Cardiac muscle cell (in vitro differentiated cells and primary cell): ENCODE measurements at places on chromosomes 5 and 9. TPM values are rescaled to one million over a fixed set of nuclear protein-coding genes. Genes with fewer than 3 reads are reported as not detected.

The NXNL2 gene
- total RNA-seq: 0.56 TPM in 1 of 2 replicates, not detected in the other

DNA sequence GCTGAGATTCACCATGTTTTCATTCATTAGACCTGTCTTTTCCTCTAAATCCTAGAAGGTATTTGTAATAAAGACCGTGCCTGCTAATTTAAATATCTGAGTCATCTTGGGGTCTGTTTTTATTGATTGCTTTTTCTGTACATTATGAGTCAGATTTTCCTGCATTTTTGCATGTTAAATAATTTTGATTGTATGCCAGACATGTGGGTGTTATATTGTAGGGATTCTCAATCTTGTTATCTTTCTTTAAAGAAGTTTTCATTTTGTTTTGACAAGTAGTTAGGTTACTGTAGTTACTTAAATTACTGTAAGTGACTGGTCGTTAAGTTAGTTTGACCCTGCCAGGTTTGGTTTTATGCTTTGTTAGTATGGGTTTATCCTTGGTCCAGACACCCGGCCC lies 35.1 kb downstream of the EXOSC2 start:
- DNase-seq: peak; percentile 61
- H3K36me3 ChIP-seq: no peaks in the 10 kb centered on the region
- no peaks in the 10 kb centered on the region for H3K27me3 ChIP-seq

GRCh38 chr9:78573205-78573604 lies 276.3 kb downstream of the PSAT1 start:
- H3K4me3 ChIP-seq: no peak overlapping the region
- no peaks in the 10 kb centered on the region for H3K36me3 ChIP-seq
- H3K4me1 ChIP-seq: no peaks in the 10 kb centered on the region
- no peaks in the 10 kb centered on the region for H3K27me3 ChIP-seq

GRCh38 chr9:94554439-94555331 lies at the start of gene PCAT7:
Gene PCAT7 (plus strand): TSS chr9:94555083.
- no peaks in the 10 kb centered on the region for H3K4me1 ChIP-seq
- peaks cover 7% of the 10 kb centered on the region for H3K36me3 ChIP-seq
- H3K27ac ChIP-seq: peak within 1 kb of the TSS; percentile 97
- DNase-seq: peak; percentile 90
- H3K4me3 ChIP-seq: peak within 1 kb of the TSS; percentile 88

GRCh38 chr9:135614821-135615665 lies 24.3 kb downstream of the GLT6D1 start:
- DNase-seq: no peak
- no peaks in the 10 kb centered on the region for H3K4me1 ChIP-seq
- H3K27me3 ChIP-seq: no peaks in the 10 kb centered on the region
- no peak overlapping the region for H3K27ac ChIP-seq
- no peak overlapping the region for H3K4me3 ChIP-seq

The PCYOX1L gene
- total RNA-seq: 14.4 and 16.1 TPM in 2 replicates

GRCh38 chr5:10564838-10565784 lies 1.2 kb downstream of the ANKRD33B start:
- H3K4me3 ChIP-seq: peak overlapping the region; percentile 64
- H3K36me3 ChIP-seq: no peaks in the 10 kb centered on the region
- no peak overlapping the region for H3K27ac ChIP-seq
- H3K27me3 ChIP-seq: no peaks in the 10 kb centered on the region
- peak; percentile 44 for DNase-seq

The ENTREP1 gene
- total RNA-seq: 110 and 176 TPM in 2 replicates

DNA sequence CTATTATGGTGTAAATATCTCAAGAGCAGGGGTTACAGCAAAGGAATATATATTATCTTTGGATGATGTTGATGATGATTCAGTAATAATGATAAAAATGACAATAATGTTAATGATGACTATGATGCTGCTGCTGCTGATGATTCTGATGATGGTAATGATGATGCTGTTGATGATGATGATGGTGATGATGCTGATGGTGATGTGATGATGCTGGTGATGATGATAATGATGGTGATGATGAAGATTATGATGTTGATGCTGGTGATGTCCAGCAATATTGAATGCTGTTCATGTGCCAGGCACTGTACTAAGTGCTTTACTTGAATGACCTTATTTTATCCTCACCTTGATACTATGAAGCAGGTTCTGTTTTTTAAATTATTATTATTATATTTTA lies 226.0 kb upstream of the ANKH start:
- no peak overlapping the region for H3K27ac ChIP-seq
- no peaks in the 10 kb centered on the region for H3K4me1 ChIP-seq
- no peaks in the 10 kb centered on the region for H3K36me3 ChIP-seq
- H3K27me3 ChIP-seq: no peaks in the 10 kb centered on the region
- H3K4me3 ChIP-seq: no peak overlapping the region

- H3K4me3 ChIP-seq: no peak overlapping the region
- no peaks in the 10 kb centered on the region for H3K27me3 ChIP-seq
- peaks cover 21% of the 10 kb centered on the region for H3K4me1 ChIP-seq
- no peak for DNase-seq
Observed at GRCh38 chr9:2781336-2781735, 62.6 kb downstream of the PUM3 start.

- DNase-seq: no peak
- H3K36me3 ChIP-seq: no peaks in the 10 kb centered on the region
- H3K27me3 ChIP-seq: no peaks in the 10 kb centered on the region
- H3K4me3 ChIP-seq: no peak overlapping the region
Observed at GRCh38 chr5:56677690-56678305, 137.6 kb upstream of the MAP3K1 start.

DNA sequence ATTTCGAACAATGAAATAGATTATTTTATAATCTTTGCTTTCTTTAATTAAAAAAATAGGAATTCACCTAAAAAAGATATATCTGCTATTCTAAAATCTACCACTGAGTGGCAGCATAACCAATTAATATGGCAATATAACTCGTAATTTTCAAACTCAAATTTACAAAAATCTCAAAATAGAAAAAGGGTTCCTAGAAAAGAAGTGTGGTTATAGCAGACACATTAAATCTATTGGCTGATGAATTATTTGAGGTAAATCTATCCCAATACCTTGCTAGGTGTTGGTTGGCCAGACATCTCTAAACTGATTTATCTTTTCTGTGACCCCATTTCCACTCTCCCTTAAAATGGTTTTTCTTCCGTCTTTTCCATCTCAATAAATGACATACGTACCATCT lies 30.2 kb upstream of the NRG2 start:
- no peak overlapping the region for H3K27ac ChIP-seq
- peak; percentile 34 for DNase-seq
- H3K4me3 ChIP-seq: no peak overlapping the region
- no peaks in the 10 kb centered on the region for H3K36me3 ChIP-seq
- peaks cover 62% of the 10 kb centered on the region for H3K27me3 ChIP-seq

The RNF183 gene
- total RNA-seq: 0.06 and 0.53 TPM in 2 replicates

The GFRA3 gene
- total RNA-seq: 0.39 and 0.53 TPM in 2 replicates

The RETREG1 gene
- 14.0 and 17.3 TPM in 2 replicates for total RNA-seq

GRCh38 chr9:90073186-90073945 lies 468.6 kb downstream of the GADD45G start:
- H3K36me3 ChIP-seq: no peaks in the 10 kb centered on the region
- H3K4me3 ChIP-seq: no peak overlapping the region
- H3K27me3 ChIP-seq: no peaks in the 10 kb centered on the region
- H3K27ac ChIP-seq: no peak overlapping the region
- H3K4me1 ChIP-seq: no peaks in the 10 kb centered on the region

The PTAR1 gene
- 33.4 and 54.1 TPM in 2 replicates for total RNA-seq

- no peak overlapping the region for H3K4me3 ChIP-seq
- no peaks in the 10 kb centered on the region for H3K27me3 ChIP-seq
- no peaks in the 10 kb centered on the region for H3K36me3 ChIP-seq
- no peak for DNase-seq
Observed at GRCh38 chr5:96902876-96903275, 26.6 kb downstream of the ERAP2 start.

The SLC34A3 gene
- 0.25 TPM in 1 of 2 replicates, not detected in the other for total RNA-seq

The FOXE1 gene
- total RNA-seq: not detected in 2 replicates

- DNase-seq: no peak
- no peaks in the 10 kb centered on the region for H3K36me3 ChIP-seq
- H3K4me3 ChIP-seq: no peak overlapping the region
- H3K4me1 ChIP-seq: no peaks in the 10 kb centered on the region
- peaks cover 29% of the 10 kb centered on the region for H3K27me3 ChIP-seq
Observed at GRCh38 chr5:75672616-75673015, 44.6 kb downstream of the POC5 start.

The MEIKIN gene
- total RNA-seq: not detected in 2 replicates

DNA sequence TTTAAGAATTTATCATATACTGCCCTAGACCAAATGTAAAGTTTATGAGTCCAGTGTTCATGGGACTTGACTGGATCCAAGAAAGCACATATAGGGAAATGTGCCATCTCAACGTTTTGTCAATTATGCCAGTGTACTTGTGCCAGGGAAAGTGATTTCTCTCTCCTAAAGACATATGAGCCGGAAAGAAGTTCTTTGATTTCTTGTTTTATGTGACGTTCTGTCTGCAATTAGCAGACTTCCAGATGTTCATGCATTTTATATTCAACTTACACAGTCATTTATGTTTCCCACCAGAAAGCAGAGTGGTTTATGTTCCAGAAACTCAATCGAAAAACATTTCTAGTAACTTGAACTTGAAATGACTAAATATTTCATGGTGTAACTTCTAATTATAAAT lies 203.8 kb downstream of the FAM170A start:
- no peaks in the 10 kb centered on the region for H3K36me3 ChIP-seq
- H3K4me1 ChIP-seq: no peaks in the 10 kb centered on the region
- no peaks in the 10 kb centered on the region for H3K27me3 ChIP-seq
- H3K4me3 ChIP-seq: no peak overlapping the region

DNA sequence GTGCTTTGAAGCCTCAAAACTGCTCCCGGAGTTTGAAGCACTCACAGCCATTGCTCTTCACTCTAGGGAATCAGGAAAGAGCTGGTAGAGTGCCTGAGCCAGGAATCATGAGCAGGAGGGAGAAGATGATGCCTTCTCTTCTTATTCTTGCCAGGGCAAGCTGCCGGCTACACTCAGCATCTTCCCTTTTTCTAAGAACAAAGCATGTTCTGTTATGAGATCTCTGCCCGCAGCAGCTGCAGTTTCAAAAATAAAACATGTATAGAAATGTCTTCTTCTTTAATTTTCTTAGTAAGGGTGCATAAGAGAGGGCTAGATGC lies 57.9 kb upstream of the RICTOR start:
- H3K36me3 ChIP-seq: no peaks in the 10 kb centered on the region
- no peak overlapping the region for H3K4me3 ChIP-seq
- H3K27me3 ChIP-seq: peaks cover 3% of the 10 kb centered on the region
- DNase-seq: no peak
- no peak overlapping the region for H3K27ac ChIP-seq

The CDC20B gene
- total RNA-seq: 0.32 and 0.45 TPM in 2 replicates

The SEMA5A gene
- total RNA-seq: 14.6 and 16.6 TPM in 2 replicates
